T1000 (cell line): ENCODE measurements at places on chromosomes 2 and 18.

GRCh38 chr18:58042826-58043490 is 1.1 kb upstream of the NEDD4L start:
- DNase-seq = no peak

- DNase-seq = no peak
Observed at GRCh38 chr2:6077585-6077984, 385.4 kb downstream of the SOX11 start.

DNA sequence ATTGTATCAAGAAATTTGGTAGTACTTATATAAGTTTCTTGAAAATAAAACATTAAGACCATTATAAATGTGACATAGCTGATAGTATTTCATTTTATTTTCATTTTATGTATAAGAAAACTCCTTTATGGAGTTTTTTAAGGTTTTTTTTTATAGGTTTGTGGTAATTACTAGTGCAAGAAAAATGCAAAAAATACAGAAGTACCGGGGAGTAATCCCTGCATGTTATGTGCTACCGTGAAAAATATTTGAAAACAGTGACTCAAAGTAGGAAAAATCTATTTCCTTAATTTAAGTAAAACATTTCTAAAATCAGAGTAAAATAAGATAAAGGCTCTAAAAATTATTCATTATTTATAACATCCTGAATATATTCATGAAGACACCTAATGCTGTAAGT is 21.6 kb downstream of the ZSWIM2 start:
- DNase-seq = no peak

DNA sequence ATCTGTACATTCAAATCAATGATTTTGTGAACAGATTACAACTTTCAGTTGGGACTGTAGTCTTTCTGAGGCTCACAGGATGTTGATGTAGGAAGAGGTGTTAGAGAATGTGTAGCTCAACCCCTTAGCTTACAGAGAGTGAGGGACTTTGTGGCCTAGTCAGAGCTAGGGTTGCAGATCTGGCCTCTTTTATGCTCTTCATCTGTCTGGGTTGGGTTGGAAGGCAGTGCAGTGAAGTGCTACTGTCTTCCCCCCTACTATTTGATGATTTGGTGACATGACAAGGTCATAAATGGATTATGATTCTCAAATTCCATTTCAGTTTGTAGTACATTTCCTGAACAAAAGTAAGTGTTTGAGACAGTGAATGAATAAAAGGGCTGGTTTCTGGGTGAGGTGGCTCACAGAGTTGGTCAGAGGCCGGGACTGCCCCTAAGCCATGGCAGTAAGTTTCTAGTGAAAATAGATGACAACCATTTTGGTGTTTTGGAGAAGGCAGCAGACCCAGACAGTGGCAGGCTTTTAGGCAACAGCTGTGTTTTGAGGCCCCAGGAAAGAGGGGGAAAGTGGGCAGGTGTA is 21.6 kb downstream of the MAP4K4 start:
- no peak for DNase-seq

GRCh38 chr18:40197711-40198110 is 1757.3 kb upstream of the PIK3C3 start:
- no peak for DNase-seq

GRCh38 chr2:145169285-145169684 is 649.4 kb upstream of the ZEB2 start:
- no peak for DNase-seq

DNA sequence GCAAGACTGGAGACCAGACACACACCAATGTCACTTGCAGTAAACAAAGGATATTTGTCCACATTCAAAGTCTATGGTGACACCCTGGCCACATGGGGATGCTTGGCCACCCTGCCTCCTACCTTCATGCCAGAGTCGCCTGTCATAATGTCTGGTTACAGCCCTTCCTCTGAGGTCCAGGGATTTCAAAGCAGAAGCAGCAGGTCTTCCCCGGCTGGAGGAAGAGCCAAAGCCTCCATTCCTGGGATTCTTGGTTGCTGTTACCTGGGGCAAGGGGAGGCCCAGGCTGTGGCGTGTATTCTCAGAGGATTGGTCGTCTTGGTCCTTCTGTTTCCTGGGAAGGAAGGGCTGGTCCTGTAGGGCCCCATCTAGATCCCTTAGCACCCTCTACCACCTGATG is 2.3 kb upstream of the ALPP start:
- DNase-seq = no peak

DNA sequence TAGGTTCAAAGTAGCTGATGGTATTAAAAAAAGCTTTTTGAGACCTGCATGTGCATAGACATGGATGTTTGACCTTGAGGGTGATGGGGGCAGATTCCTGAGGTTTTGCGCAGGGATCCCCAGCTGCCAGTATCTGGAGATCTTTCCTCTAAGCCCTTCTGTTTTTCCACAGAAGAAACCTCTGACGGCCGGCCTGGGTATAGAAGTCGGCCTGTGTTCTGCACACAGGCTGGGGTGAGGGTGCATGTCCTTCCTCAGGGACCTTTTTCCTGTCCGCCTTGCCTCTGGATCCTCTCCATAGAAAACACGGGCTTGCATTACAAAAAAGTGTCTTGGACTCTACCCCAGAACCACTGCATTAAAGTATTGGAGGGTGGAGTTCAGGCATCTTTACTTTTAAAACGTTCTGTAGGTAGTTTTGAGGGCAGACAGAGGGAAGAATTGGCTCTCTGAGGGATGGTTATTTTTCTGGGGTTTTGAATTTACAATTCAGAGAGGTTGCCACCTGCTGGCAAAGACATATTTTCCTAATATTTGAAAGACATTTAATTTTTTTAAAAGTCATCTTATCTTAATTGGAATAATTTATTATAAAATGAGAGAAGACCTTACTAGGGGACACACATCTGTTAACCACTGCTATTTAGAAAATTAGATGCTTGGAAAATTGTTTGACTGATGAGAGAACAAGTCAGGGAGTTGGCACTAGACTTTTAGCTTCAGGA is 350.6 kb downstream of the DCDC2C start:
- DNase-seq = no peak

DNA sequence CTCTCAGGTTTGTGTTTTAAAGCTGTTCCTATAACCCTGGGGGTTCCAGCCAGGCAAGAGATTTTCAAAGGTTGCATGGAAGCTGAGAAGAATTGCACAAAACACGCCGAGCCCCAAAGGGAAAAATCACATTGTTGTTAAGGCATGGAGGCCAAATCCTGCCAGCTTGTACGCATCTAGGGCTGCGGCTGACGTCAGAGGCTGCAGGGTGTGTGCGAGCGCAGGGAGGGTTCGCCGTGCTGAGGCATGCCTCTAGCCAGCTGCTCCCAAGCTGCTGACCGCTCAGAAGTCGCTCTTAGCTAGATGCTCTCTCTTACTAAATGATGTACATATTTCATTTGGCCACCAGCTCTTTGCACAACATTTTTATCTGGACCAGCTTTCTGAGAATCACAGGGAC is 191.8 kb downstream of the LPIN1 start:
- no peak for DNase-seq

DNA sequence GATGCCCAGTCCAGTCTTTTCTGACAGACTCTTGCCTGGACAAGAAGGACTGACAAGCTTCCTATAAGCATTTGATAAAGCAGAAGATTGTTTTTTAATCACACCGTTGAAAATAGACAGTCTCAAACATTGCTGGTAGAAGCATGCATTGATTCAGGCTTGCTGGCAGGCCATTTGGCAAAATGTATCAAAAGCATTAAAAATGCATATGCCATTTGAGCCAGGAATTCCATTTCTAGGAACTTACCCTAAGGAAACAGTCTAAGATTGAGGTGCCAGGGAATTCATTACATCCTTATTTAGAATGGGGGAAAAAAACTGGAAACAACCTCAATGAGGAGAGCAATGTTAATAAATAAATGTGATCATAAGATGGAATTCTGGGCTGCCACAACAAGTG is 20.7 kb downstream of the LGALSL start:
- no peak for DNase-seq

DNA sequence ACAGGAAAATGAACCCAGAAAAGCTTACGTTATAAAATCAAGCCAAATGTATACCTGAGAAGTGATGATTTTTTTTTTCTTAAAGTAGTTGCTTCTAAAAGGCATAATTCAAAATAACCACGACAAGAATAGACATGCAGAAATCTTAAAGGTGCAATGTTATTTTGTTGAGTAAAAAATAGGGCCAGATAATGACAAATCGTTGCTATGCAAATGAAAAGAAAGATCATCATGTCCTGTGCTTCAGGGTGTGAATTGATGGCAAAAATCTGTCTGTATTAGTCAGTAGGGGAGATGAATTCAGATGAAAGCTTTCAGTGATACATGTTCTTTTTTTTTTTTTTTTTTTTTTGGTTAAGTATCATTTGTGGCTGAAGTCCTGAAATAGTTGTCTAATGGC is 24.0 kb downstream of the LYPD6B start:
- no peak for DNase-seq

GRCh38 chr18:45503990-45504389 is 111.3 kb upstream of the SLC14A2 start:
- DNase-seq = no peak

DNA sequence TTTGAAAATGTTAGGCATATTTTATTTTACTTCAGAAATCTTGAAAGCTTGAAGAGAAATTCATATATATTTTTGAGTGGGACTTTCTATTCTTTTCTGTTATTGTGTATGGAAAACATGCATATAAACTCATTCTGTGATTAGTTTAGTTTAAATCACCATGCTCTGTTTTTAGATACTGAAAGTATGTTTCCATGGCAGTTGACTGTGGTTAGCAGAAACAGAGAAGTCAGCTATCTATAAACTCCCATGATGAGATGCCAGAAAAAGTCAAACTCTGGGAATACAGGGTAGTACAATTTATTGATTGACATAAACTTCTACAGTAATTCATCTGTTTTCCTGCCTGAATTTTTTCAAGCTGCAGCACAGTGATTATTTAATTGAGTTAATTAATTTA is 905.3 kb upstream of the VRK2 start:
- DNase-seq = no peak

DNA sequence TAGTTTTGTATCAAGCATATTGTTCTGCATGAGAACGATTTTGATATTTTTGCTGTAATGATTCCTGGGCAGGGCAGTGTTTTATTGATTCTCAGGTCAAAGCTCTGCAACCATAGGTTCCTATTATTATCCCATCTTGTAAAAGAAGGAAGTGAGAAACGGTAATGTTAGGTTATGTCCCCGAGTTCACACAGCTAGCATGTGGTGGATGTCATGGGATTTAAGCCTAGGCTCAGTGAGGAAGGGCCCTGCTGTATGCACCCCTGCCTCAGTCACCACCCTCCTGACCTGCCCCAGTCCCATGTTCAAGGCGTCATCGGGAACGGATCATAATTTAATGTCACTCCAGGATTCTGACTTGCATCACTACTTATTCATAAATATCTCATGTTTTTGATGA is 10.7 kb downstream of the ACP1 start:
- no peak for DNase-seq

GRCh38 chr2:72012886-72013574 is 134.6 kb downstream of the CYP26B1 start:
- DNase-seq = no peak

- no peak for DNase-seq
Observed at GRCh38 chr18:5155907-5156287, 41.2 kb downstream of the AKAIN1 start.

GRCh38 chr18:71450257-71450656 is 1093.9 kb downstream of the CBLN2 start:
- DNase-seq = no peak

GRCh38 chr2:113686537-113686936 is 59.5 kb downstream of the RABL2A start:
- no peak for DNase-seq

- DNase-seq = no peak
Observed at GRCh38 chr18:9552191-9552590, 62.2 kb downstream of the PPP4R1 start.

DNA sequence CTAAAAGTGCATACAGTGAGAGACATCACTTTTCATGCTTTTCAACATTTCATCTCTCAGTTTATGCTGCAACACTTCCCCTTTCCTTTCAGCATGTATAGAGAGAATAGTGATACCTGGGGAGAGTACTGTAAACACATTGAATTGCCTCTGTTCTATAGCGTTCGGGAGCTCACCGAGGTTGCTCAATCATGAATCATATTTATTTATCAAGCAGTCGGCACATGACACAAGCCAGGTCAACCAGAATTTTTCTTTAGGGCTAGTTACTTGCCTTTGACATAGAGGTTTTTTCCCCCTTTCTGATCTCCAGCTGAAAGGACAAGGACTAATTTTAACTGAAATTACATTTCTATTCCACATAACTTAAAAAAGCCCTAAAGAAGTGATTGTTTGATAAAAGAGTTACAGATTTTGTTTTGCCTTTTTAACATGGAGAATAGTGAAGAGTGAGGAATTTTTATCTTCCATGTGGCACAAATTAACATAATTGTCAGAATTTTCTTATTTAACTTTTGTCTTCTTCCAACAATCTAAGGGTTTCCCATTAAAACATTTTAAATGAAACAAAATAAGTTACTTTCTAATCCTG is 690.9 kb upstream of the TMEFF2 start:
- no peak for DNase-seq

- no peak for DNase-seq
Observed at GRCh38 chr2:86634352-86634751, 10.7 kb upstream of the RNF103 start.

GRCh38 chr18:40357536-40357935 is 1597.5 kb upstream of the PIK3C3 start:
- DNase-seq = no peak

DNA sequence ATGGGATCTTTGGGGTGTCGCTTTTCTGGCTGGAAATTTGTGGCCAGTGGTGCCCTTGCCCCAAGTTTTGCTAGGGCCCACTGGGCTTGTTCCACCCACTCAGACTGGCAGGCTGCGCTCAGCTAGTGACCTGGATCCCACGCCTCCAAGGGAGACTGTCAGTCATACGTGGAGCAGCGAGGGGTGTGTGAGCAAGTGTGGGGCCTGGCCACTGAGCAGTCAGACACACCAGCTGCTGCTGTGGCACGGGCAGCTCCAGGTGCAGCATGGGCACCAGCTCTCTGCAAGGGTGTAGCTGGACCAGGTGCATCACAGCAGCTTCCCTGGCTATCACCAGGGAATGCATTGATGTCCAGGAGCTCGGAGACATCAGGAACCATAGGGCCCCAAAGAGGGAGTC is 327.0 kb downstream of the NR4A2 start:
- no peak for DNase-seq

- DNase-seq = no peak
Observed at GRCh38 chr2:96105152-96105915, 11.0 kb downstream of the ADRA2B start.

DNA sequence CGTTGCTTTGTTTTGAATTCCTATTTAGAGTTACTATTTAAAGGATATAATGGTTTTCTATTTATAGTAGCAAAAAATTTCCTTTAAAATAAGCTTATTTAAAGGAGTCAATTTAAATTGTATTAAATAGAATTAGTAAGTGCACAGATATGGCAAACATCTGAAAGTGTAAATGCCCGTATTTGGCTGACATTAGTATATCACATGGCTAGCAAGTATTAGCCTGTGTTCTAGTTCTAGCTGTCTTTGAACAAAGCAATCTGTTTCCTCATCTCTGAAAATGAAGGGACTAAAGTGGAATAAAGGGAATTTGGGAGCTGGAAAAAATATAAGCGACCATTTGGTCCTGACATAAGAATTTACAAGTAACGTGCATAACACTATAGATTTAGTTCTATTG is 32.2 kb downstream of the PELI1 start:
- no peak for DNase-seq
